ENCODE measurements at places on chromosomes 12 and 14.

DNA sequence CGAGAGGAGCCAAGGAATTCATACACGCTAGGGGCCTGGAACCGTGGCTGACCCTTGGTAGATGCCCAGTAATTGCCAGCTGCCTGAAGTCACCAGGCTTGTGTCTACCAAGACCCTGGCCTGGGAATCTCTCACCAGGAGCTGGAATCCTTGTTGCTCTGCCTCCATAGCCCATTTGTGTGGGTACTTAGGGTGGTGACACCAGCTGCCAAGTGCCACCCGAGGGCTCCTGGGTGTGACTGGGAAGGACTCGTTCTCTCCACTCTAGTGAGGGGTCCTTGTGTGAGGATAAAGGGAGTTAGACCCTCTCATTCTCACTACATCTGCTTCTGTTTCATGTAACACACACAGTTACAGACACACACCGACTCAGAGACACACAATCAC is 17.9 kb downstream of the SERPINA1 start:
- DNase-seq = no peak

- no peak for DNase-seq
These were observed 133.5 kb downstream of the KCNK10 start for GRCh38 chr14:88189417-88190191.

DNA sequence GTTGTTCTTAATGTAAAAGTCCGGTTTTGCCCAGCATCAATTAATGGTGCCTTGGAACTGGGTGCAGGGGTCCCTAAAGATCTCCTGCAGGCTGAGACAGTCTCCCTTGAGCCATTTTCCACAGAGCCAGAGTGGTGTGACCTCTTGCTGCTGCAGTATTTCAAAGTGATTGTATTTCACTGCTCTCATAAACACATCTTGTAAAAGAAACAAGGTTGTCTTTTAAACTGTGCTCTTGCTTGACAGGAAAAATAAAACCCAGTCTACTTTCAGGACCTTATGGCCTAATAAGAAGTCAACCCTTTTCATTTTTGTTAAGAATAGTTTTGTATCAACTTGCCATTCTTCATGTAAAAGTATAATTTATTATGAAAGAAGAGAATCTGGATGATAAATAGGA is 44.7 kb downstream of the TMEM117 start:
- no peak for DNase-seq

DNA sequence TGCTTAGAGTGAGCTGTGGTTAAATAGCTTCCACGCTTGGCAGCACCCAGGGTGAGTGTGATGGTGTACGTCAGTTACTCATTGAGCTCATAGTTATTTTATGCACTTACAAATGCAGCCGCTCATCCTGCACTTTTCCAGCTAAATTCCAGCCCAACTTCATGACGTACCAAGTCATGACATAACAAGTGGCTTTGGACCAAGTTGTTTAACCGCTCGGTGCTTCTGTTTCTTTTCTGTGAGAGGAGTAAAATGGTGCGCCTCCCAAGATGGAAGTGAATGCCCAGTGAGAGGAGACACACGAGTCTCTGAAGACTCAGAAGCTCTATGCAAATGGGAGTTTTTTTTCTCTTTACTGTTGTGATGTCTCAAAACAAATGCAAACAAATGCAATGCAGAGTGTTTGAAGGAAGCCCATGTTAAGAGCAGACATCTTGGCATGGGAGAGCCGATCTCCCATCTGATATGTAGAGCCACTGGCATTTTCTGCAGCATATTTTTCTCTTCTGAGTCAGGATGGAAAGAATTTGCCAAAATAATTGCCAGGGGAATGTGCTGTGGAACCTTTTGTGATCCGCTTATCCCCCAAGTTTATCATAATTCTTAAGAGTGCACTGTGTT is 72.2 kb downstream of the FBXW8 start:
- no peak for DNase-seq

GRCh38 chr14:58118097-58118815 is 33.8 kb downstream of the ARMH4 start:
- DNase-seq = no peak

DNA sequence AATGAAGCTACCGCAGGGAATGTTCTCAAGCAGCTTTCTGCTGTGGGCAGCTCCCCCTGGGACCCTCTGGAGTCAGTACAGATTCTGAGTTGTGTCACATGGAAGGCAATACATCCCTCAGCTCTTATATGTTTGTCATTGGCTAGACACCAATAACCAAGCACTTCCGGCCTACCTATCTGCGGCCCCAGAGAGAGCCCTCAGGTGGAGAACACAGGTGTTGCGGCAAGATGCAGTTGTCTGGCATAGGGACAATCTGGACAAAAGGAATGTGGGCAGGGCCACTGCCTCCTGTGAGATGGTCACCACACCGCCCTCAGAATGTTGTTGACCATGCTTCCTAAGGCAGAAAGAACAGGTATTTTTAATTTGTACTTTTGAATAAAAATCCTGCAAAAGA is 118.7 kb downstream of the BRMS1L start:
- no peak for DNase-seq

GRCh38 chr12:19778797-19779196 is 339.5 kb downstream of the AEBP2 start:
- no peak for DNase-seq

DNA sequence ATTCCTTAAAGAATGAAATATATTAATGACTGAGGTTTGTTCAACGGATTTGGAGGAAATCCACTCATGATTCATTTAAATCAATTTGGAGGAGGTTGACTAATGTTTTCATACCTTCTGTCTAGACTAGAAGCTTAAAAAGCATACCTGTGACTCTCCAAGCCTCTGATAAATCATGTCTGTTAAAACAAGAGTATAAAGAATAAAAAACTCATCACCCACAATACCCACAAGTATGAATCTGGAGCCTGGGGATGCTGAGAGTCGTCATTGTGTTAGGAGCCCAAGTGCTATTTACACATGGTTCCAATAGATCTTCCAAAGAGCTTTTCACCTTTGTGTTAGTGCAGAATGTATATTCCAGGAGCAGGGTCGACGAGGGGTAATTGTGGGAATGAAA is 86.8 kb upstream of the ADAMTS20 start:
- DNase-seq = no peak

GRCh38 chr12:2877953-2878732 is 1.1 kb downstream of the RHNO1 start:
- DNase-seq = no peak

DNA sequence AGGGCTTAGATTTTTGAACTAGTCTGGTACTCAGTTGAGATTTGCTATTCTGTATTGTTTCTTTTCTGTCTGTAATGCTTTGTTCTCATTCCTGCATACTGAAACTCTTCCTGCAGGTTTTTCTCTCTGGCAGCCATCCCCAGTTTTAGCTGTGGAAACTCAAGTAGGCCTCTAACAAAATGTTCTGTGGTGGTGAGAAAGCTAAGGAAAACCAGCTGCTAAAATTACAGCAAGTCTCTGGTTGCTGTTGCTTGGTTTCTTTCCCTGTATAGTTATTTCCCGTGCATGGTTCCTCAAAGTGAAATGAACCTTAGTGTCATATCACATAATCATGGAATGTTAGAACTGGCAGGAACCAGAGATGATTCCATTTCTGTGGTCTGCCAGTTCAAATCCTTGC is 442.5 kb downstream of the NRXN3 start:
- no peak for DNase-seq

- DNase-seq = no peak
These were observed 20.4 kb upstream of the TMEM229B start for GRCh38 chr14:67508956-67509355.

GRCh38 chr12:79151956-79152355 is 287.4 kb downstream of the SYT1 start:
- no peak for DNase-seq

GRCh38 chr12:32671930-32672780 is 6.9 kb upstream of the DNM1L start:
- DNase-seq = no peak

DNA sequence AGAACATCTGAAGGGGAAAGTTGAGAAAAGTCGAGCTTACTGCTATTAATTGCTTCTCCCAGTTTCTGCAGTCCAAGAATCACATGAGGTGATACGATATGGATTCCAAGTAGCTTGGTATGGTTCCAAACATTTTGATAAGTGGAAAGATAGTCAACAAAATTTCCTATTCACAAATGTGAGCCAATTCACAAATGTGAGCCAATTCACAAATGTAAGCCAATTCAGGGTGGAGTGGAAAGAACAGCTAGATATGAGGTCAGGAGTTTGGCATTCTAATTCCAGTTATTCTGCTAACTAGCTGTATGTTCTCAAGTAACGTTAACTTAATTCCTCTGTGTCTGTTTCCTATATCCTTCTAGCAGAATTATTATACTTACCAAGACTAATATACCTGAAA is 37.6 kb upstream of the DHRS4 start:
- no peak for DNase-seq

GRCh38 chr12:64810831-64811230 is 13.6 kb upstream of the TBC1D30 start:
- no peak for DNase-seq

DNA sequence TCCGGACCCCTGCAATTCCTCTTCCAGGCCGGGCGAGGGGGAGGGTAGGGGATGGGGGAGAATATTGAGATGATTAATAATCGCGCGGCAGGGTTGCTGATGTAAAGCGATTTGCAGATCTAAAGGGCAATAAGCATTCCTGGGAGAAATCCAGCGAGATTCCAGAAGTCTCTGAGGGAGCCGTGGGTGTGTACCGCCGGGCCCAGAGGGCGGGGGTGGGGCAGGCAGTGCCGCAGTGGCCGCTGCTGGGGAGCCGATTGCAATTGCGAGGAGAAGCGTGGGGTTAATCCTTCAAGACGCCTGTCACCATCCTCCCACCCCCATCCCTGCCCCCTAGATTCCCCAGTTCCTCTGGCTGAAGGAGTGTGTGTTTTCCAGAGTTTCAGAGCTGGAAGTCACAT is 16.4 kb downstream of the FOS start:
- no peak for DNase-seq

- no peak for DNase-seq
These were observed 189.4 kb downstream of the NTF3 start for GRCh38 chr12:5621329-5621728.

DNA sequence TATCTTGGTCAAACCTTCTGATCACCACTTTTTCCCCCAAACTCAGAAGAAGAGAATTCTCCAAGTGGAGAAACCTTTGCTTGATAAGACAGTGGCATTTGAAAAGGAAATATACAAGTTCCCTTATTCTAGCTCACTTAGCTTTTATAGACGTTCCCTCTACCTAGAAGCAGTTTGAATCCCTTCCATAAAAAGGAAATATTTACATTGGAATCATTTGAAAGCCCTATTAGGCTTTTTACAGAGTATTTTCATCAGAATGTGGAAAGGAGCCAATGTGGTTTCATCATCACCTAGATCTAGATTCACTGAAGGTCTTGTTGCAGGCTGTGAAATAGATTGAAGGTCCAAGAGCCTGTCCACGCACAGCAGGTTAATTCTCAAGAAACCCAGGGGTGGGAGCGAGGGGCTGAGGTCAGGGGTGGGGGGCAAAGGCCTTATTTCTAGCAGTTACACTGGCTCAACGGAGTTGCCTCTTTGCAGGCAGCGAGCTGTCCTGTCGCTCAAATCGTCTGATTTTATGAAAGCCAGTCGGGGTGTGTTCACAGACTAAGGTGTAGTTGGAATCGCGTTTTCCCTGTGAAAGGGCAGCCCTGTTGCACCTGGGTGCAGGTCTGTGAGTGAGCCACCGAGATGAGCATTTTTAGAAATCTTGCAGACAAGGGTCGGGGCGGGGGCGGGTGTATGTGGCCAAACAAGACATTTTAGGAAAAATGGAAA is 45.6 kb downstream of the AACS start:
- no peak for DNase-seq

GRCh38 chr12:52066346-52067080 is 3.3 kb upstream of the ATG101 start:
- DNase-seq = no peak

- no peak for DNase-seq
These were observed 110.7 kb downstream of the PTCSC3 start for GRCh38 chr14:36065831-36066230.

- no peak for DNase-seq
These were observed 37.9 kb downstream of the LRRK2 start for GRCh38 chr12:40262657-40263056.

- no peak for DNase-seq
These were observed 175.9 kb upstream of the C14orf180 start for GRCh38 chr14:104403421-104404220.

DNA sequence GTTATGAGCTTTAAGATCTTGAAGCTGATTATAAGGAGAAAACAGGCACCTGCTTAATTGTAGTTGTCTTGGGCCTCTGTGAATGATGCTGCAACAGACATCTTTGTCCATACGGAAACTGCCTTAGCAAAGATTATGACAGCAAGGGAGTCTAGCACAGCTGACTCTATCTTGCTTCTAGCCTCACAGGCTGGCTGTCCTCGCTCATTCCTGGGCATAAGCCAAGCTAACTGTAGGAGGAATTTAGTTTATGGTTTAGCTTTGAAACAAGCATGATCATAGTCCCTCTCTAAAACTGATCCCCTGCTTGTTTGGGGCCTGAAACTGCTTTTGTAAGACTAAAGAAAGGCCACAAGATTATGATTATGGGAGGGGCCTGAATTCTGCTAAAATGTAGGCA is 74.3 kb upstream of the C14orf132 start:
- no peak for DNase-seq

GRCh38 chr12:43348221-43348620 is 203.8 kb downstream of the ADAMTS20 start:
- DNase-seq = no peak

GRCh38 chr12:26471560-26471959 is 276.2 kb downstream of the SSPN start:
- no peak for DNase-seq

DNA sequence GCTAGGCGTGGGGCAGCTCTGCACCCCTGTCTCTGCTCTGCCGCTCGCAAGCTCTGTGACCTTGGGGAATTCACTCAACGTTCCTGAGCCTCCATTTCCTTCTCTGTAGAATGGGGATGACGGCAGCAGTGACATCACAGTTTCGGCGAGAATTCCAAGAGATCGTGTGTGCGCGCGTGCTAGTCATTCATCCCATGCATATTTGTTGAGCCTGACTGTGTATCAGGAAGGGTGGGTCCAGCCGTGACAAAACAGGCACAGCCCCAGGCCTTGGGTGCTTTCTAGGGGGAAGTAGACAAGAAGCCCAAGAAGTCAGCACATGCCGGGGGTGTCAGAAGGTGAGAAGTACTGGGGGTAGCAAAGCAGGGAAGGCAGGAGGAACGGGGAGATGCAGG is 145.6 kb upstream of the NCOR2 start:
- DNase-seq = no peak

DNA sequence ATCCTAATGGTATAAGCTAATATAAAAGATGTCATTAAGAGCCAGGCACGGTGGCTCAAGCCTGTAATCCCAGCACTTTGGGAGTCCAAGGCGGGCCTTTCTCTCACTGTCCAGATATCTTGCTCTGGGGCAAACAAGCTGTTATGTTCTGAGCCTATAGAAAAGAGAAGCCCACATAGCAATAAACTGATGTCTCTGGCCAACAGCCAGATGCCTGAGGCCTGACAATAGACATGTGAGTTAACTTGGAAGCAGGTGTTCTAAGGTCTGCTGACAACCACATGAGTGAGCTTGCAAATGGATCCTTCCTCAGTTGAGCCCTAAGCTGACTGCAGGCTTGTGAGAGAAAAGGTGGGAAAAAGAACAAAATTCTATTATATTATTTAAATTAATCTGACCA is 25.0 kb downstream of the YAF2 start:
- DNase-seq = no peak

- no peak for DNase-seq
These were observed 438.3 kb upstream of the SEL1L start for GRCh38 chr14:81971911-81972310.

GRCh38 chr14:86574051-86574777 is 1044.3 kb downstream of the FLRT2 start:
- DNase-seq = no peak
